Left renal cortex interstitium (tissue), 4 donors: ENCODE measurements at places on chromosomes 6 and 20.

DNA sequence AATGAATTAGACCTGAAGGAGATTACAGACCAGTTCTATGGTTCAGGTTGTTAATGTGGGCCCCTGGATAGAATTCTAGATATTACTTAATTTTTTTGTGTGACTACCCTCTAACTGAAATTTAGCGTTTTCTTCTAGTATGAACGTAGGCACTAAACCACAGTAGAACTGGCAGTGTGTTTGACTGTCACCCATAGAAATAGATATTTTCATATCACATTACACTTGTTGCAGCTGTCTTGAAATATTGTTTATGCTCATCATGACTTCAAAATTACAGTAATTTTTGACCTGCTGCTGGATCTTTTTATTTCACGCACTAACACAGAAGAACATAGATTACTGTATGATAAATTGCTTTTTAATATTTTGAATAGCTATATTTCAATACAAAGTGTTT is 31.6 kb downstream of the E2F3 start:
- DNase-seq, result no peak

DNA sequence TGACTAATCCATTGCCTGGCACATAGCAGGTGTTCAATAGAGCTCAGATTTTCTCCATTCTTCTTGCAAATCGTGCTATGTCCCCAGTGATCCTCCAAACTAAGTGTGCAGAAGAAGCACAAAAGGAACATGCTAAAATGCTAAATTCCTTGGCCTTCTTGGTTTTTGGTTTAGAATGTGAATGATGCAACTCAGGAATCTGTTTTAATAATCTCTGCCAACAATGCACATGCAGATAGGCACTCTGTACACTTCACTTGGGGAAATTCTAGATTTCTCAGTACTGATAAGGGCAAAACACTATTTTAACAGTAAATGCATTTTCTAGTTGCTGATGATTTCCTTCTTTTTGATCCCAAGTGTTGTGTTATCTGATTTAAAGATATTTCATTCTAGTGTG is 35.2 kb downstream of the SLC22A1 start:
- DNase-seq, result no peak

GRCh38 chr20:49348563-49348962 is 70.7 kb upstream of the ZNFX1 start:
- DNase-seq, result no peak

DNA sequence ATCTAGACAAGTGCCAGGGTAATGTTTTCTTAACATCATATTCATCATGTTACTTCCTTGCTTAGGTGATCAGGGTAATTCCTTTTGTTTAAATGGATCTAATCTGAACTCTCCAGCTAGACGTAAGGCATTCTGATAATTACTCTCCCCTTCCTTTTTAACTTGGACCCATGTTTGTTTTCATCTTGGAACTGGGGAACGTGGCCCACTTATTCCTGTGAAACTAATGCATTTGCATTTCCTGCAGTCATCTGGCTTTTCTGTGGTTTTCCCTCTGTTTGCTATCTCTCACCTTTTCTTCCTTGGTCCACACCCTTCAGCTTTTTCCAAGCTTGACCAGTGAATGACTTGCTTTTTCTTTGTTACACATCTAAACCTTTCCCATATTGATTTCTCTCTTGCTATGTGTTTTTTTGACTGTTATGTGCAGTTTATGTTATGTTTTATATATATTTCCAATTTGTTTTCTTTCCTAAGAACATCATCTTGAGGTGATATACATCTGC is 33.3 kb downstream of the SLX4IP start:
- DNase-seq, result no peak
